ENCODE measurements at places on chromosomes 13 and 19.

DNA sequence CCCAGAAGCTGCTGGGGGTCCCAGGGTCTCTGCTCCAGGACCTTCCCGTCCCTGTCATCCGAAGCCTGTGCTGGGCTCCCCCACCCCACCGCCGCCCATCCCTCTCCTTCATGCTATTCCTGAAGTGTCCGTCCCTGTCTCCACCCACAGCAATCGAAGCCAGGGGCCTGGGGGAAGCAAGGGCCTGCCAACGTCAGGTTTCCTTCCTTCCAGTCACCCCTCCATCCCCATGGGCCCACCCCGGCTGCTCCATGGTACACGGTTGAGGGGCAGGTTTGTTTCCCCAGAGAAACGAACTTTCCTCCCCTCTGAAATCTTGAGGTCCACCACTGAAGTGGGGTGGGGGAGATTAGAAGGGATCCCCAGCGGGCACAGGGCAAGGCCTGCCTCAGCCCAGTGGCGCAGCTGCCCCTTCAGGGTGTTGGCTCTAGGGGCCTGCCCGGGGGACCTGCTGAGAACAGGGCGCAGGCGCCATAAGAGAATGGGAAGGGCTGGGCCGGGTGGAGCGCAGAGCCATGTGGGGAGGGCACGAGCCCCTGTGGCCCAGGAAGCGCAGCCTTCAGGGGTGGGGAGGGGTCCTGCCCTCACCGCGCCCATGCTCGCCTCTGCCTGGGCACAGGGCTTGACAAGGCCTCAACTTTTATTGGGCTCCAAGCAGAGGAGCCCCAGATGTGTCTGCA, 16.1 kb downstream of the CEBPG start:
- DNase-seq, result no peak

DNA sequence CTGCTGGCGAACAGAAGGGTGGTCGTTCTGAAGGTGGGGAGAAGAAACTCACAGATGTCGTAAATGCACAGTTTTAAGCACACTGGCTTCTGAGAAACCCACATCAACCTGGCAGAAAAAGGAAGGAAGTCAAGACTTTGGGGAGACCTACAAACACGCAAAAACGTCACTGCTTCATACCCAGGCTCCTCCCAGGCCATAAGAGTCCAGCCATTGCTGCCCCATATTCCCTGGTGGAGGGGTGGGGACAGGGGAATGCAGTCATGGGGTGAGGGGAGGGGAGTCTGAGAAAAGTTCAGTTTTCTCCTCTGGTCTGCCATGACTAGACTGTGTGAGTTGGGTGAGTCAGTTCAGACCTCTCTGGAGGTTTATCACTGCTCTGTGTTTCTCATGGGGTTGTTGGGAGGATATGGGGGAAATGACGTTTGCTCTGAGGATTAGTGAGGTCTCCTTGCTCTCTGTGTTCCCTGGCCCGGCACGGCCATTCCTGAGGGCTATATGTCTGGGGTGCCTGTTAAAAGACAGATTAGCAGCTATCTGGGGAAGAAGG, 139.0 kb downstream of the FLT1 start:
- DNase-seq, result no peak

DNA sequence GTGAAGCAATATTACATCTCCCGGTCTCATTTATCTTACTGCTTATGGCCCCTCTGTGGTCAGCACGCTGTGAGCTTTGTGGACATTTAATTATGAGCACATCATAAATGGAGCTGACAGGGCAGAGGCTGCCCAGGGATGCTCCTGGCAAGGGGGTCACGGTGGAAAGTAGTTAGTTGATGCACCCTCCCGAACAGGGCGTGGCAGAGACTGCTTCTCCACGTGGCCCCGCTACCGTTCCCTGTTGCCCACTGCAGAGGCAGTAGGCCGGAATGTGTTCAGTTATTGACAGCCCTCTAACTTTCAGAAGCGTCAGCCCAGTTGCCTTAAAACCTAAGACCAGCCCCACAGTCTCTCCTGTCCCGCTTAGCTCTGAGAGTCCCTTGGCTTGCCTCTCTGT, 180.3 kb upstream of the ZNF507 start:
- DNase-seq, result no peak

DNA sequence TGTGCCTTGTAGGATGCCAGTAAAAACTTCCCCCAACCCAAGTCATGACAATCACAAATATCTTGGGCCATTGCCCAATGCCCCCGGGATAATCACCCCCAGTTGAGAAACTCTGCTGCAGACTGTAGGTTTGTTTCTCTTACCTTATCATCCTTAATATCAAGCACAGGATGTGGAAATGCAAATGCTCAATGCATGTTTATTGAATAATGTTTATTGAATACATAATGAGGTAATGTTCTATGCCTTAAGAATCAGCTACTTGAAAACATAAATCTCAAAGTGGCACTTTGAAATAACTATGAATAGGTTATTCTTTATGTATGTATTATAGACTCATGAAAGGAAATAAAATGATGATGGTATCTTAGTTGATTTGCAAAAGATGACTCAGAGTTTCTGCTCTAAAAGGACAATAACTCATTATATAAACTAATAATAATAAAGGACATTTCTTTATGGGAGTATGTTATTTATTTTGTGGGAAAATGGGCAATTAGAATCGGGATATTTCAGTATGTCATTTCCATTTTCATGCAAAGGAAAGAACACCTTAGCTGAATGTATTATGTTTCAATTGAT, 414.2 kb downstream of the EFNB2 start:
- DNase-seq, result peak; percentile 70

DNA sequence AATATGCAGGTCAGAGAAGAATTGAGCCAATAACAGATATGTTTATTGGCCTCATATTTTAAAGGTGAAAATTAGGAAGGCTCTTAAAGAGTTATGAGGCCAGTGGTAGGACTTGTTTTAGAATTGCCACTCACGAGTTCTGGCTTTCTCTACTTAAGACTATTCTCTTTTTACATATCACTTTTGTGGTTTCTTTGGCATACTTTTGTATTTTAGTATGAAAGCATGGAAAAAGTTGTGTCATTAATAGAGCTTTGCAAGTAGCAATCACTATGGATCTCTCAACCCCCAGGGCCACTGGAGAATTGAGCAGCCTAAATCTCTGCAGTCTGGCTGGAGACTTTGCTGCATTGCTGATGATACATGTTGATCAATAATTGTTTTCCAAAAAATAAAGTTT, 64.6 kb upstream of the SOX21 start:
- no peak for DNase-seq

GRCh38 chr13:110311443-110312338, 4.6 kb downstream of the COL4A2 start:
- DNase-seq, result no peak

DNA sequence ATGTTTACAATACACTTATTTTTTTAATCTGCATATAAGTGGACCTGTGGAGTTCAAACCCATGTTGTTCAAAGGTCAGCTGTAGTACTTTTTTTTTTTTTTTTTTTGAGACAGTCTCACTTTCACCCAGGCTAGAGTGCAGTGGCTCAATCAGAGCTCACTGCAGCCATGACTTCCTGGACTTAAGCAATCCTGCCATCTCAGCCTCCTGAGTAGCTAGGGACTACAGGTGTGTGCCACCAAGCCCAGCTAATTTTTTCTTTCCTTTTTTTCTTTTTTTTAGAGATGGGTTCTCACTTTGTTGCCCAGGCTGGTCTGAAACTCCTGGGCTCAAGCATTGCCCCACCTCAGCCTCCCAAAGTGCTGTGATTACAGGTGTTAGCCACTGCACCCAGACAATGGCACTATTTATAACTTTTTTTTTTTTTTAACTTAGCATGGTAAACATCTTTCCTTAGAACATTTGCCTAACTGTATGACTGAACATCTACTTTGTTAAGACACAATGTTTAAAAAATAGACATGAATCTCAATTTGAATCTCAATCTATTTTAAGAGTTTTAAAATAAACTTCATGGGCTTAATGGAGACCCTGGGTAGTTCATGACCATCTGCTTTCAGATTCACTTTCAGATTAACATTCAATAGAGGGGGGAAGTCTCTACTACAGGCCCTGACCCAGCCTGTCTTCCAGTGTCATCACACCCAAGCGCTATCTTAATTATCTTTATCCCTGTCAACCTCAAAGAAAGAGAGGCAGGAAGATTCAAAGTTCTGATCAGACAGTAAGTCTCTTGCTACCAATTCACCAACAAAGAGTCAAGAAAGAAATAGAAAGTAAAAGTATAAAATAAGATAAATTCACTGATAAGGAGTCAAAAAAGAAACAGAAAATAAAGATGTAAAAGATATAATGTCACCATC, 97.7 kb upstream of the DOCK9 start:
- no peak for DNase-seq

DNA sequence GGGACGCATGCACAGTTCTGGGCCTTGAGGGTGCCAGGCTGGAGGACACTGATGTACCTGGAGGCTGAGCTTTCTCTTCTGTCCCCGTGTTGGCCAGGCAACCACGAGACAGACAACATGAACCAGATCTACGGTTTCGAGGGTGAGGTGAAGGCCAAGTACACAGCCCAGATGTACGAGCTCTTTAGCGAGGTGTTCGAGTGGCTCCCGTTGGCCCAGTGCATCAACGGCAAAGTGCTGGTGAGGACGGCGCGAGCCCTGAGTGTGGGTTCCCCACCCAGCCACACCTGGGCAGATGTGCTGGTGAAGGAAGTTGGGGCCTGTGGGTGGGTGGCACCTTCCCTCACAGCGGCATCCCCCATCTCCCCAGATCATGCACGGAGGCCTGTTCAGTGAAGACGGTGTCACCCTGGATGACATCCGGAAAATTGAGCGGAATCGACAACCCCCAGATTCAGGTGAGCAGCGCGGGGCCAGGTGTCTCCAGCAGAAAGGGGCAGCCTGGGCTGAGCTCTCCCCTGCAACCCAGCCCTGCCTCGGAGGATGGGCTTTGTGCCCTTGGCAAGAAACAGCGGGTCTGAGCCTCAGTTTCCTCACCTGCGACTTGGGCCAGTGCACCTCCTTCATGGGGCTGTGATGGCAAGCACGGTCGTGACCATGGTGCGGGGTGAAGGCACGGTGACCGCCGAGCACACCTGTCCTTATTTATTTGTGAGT, 26.2 kb downstream of the CCDC8 start:
- no peak for DNase-seq

- DNase-seq, result peak; percentile 81
Observed at GRCh38 chr13:27450921-27451471, 632 bp upstream of the MTIF3 start.

DNA sequence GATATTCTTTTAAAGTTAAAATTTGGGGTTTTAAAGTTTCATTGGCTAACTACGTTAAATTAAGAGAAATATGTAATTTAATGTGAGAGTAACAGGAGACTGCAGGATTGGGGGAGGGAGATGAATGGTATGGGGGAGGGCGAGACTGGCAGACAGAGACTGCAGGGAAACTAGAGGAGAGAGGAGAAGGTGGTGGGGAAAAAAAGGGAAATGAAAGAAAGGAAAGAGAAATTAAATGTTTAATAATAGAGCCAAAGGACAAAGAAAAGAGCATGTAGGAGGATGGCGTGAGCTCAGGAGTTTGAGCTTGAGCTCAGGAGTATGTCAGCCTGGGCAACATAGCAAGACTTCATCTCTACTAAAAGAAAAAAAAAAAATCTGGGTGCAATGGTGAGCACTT, 115.9 kb downstream of the RFC3 start:
- no peak for DNase-seq

- no peak for DNase-seq
Observed at GRCh38 chr13:40331802-40332201, 334.6 kb downstream of the FOXO1 start.

- no peak for DNase-seq
Observed at GRCh38 chr13:76812206-76812897, 73.9 kb downstream of the KCTD12 start.

DNA sequence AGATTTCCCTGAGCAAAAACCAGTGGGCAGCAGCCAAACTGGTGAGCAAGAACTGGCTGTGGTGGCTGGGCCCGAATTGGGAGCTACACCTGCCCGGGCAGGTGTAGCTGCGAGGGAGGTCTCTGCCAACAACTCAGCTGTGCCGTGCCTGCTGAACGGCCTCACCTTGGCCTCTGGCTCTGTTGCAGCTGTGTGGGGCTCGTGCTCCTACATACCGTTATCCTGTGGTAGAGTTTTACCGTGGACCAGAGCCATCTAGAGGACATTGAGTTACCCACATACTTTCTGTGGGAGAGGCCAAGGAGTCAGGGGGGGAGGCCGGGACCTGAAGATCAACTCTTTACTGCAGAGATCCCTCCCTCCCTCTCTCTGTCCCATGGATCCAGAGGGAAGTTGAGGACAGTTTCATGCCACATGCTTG, 113.2 kb downstream of the TM9SF2 start:
- DNase-seq, result no peak

DNA sequence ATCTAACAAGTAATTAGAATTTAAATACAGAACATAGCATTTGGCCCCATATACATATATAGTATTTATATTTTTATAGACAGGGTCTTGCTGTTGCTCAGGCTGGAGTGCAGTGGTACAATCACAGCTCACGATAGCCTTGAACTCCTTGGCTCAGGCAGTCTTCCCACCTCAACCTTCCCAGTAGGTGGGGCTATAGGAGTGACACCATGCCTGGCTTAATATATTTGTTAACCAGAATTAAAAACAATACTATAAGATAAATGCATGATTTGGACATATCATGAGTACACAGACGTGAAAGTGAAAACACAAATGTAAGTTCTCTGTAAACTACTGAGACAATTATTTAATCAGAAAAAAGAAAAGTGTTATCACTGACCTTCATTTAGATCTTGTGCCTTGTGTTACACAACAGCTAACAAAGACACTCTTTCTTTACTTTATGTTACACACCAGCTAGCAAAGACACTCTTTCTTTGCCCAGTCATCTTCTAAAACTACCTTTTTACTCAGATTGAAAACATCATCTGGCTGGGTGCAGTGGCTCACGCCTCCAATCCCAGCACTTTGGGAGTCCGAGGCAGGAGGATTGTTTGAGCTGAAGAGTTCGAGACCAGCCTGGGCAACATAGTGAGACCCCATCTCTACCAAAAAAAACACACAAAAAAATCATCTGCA, 22.6 kb downstream of the CARS2 start:
- peak; percentile 19 for DNase-seq

GRCh38 chr13:51814825-51815650, 11.1 kb upstream of the DHRS12 start:
- DNase-seq, result peak; percentile 79

DNA sequence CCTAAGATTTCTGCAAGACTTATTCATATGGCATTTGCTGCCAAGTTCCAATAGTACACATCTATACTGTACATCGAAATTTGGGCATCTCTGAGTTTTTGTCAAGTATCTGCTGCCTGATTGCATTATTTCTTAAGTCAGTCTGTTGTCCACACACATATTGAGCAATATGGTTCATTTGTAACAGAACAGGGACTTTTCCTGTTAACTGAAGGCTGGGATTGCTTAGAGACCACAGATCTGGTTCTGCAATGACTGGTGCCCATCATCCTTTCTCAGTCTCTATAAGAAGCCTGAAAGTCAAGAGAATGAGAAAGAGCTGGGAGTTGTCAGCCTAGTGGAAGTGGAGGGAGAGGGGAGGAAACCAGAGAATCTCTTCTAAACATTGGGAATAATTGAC, 22.5 kb upstream of the MYCBP2 start:
- no peak for DNase-seq

DNA sequence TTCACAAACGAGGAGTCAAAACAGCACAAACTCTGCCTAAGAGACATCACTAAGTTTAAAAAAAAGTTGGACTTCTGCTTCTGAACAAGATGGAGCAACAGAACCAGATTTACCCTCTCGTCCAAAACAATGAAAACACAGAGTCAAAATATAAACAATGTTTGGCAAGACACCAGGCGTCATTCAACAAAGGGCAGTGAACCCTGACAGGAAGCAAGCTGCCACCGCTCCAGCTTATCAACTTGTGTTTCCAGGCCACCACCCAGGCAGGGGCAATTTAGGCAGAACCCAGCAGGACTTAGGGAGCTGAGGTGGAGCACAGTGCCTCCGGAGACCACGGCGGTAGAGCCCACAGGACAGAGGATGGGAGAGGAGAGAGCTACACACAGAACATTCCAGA, 8.6 kb upstream of the NAPA start:
- DNase-seq, result no peak

GRCh38 chr13:27636589-27637288, 15.0 kb downstream of the POLR1D start:
- no peak for DNase-seq
